ENCODE measurements at places on chromosomes 7 and 10.

DNA sequence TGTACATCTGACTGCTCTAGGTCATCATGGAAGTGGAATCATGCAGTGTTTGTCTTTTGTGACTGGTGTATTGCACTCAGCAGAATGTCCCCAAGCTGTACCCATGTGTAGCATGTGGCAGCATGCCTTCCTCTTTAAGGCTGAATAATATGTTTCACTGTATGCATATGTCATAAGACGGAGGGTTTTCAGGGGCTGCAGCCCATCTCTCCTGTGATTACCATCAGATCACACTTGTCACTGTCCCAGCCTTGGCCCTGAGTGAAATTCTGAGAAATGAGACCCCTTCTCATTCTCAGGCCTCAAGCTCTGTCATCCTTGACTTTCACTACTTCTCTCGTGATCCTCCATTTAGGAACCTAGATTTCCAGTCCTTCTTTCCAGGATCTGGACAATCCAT lies 50.0 kb downstream of the CPXM2 start:
- DNase-seq: no peak

DNA sequence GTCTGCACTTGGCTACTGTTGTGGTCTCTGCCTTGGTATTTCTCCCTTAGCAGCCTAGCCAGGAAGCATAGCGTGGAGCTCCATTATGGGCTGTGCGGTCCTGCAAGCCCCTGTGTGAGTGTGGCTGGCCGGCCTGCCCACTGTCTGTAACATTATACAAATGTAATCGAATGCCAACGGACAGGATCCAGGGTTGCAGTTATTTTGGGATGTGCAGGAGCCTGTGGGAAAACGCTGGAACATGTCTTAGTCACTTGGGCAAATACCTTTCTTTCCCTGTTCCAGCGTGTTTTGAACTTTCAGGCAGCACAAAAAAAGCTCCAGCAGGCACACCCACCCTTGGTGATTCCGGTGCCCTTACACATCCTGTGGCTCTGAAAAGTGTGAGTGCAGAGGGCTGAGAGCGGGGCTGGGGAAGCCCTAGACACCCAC lies 29.5 kb downstream of the BAG3 start:
- DNase-seq: no peak

- DNase-seq: no peak
Observed at GRCh38 chr7:108322925-108323832, 133.1 kb downstream of the NRCAM start.

GRCh38 chr10:24513155-24513554 lies 210.5 kb downstream of the ARHGAP21 start:
- no peak for DNase-seq

DNA sequence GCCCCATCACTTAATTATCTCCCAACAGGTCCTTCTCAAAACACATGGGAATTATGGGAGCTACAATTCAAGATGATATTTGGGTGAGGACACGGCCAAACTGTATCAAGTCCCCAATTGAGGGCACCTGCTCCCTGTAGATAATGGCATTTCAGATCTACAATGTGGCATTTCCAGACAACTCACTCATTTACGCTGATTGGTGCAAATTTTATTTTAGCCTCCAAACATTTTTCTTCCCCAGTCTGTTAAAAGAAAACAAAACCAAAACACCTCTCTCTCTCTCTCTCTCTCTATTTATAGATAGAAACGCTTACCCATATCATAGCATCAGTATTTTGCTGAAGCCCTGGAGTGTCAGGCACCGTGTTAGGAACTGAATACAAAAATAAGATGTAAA lies 148.7 kb upstream of the KLF6 start:
- no peak for DNase-seq

DNA sequence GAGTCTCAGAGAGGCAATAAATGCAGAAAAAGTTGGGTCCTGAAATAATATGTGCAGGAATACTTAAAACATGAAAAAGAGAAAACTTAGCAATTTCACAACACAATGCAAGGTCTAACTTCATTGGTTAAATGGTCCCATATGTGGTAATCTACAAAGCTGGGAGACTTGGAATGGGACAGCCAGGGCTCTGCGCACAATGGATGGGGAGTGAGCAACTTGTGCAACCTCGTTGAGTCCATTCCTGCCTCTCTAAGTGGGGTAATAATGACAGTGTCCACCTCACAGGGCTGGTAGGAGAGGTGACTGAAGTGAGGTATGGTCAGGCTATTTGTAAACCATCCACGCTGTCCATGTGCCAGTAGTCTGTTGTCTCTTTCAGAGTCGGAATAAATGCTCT lies 11.8 kb upstream of the EMX2 start:
- DNase-seq: no peak

- no peak for DNase-seq
Observed at GRCh38 chr10:12661671-12662070, 312.3 kb downstream of the CAMK1D start.

DNA sequence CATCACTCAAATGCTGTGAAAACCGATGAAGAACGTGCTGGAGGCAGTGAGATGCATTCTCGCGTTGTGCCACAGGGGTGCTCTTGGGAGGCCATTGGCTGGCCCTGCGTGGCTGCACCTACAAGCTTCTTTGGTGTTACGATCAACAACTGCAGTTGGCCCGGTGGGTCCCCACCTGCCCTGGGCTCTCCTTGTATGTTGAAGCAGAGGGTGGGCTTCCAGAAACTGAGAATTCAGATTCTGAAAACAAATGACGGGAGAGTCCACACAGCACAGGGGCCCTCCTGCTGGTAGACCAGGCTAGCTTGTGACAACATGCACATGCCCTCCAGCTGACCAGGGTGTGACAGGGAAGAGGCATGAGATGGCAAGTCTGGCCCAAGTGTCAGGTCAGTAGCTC lies 23.7 kb upstream of the DDC start:
- DNase-seq: no peak

DNA sequence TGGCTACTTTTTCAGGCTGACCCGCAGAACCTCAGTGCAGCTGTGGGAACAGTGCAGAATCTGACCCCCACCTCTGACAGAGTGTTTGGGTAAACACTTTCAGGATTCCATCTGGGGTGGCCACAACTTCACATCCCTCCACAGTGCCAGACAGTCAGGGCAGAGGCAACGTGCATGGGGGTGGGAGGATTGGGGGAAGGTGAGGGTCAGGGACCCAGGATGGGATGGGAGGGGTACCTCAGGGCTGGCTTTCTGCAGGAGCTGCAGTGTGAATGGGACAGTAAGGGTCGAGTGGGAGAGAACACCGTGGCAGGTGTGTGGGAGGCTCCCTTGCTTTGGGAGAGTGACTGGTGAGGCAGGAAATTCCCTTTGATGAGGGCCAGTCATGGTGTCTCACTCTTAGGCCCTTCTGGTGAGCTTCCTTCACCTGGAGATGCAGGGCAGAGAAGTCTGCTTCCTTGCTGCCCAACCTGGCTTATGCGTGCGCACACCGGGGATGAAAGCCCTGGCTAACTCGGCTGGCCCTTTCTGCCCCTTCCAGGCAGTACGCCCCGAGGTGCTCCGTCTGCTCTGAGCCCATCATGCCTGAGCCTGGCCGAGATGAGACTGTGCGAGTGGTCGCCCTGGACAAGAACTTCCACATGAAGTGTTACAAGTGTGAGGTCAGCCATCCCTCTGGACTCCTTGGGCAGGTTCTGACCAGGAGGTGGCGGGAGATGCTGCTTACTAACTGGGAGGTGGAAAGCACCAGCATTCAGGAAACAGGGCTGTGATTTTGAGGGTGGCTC lies 8.4 kb downstream of the ZYX start:
- no peak for DNase-seq

DNA sequence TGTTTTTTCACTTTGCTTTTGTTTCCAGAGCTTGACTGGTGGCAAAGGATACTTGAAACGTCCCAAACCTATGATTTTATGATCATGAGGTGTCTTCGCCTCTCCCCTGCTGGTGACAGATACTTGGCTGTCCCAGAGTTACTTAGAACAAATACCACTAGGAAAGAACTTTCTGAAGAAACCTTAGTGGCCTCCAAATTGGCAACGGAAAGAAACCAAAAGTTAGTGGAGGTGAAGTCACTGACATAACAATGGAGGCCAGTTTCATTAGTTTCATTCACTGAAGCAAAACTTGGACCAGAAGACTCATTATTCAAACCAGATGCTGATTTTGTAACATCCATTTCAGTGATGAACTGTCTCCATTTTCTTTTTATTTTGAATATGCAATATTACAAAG lies 68.6 kb downstream of the JAZF1 start:
- no peak for DNase-seq

DNA sequence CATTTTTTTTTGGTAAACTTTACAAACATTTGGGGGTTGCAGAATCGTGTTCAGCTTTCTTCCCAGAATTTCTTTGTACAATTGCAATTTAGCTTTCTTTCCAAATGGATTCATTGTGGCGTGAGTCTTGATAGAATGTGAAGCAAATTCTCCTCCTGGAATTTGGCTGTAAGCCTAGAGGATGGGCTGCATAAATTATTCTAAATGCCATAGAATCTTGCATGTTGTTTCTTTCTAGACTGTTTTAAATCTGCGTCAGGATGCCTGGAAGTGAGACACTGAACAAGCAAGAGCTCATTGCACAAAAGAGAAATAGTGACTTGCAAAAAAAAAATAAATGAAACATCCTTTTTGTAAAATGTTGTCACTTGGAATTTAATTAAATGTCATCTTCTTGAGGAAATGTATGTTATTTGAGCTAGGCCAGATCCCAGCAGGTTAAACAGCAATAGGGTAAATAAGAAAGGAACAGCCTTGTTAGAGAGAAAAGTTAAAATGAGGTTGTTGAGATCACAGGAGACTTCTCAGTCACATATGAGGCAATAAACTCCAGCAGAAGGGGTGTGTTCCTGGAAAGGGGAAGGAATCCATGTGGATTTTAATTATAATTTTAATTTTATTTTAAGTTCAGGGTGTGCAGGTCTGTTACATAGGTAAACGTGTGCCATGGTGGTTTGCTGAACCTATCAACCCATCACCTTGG lies 483.0 kb downstream of the PLXDC2 start:
- no peak for DNase-seq

DNA sequence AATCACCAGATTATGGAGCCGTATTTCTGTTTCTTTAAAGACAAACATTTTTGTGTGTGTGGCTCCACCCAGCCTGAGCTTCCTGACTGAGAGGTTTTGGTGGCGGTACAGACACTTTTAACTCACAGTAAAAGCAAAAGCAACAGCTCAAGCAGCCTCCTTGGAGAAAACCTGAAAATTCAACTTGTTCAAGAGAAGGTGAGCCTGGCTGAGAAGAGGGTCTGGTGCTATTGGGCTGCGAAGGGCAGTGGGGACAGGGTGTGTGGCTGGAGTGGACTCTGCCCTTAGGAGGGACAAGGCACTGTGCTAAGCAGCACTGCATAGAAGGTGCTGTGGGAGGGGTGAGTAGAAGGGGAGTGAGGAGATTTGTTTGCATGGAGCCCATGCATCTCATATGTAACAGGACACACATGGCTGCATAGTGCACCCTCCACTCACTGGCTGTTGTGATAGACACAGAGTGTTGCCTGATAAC lies at the start of gene GIMAP7:
Gene GIMAP7 (plus strand): TSS at position 125 of the 475 bp plus-strand sequence. CDS start 5,103 bp downstream, outside the sequence.
- peak; percentile 30 for DNase-seq

- no peak for DNase-seq
Observed at GRCh38 chr7:137772748-137773147, 74.0 kb downstream of the DGKI start.

GRCh38 chr7:129143724-129144094 lies 798 bp upstream of the TSPAN33 start:
- DNase-seq: no peak

- no peak for DNase-seq
Observed at GRCh38 chr10:88343761-88344484, 239.2 kb downstream of the RNLS start.

DNA sequence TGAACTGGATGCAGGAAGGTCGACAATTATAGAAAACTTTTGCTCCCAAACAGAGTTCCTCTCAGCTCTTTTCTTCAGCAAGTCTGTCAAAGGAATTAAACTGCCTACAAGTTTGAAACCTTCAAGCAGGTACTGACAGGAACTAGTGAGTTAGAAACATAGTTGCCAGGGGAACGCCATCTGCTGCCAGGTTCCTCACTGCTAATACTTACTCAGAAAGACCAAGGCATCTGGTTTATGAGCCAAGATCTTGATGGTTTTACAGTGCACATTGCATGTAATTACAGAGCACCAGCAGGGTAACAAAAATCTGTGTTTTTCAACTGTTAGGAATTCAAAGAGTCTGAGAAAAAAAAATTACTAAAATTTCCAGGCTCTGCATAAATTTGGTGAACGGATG lies 300.0 kb upstream of the NRG3 start:
- DNase-seq: no peak

GRCh38 chr7:112997831-112998230 lies 88.8 kb downstream of the GPR85 start:
- no peak for DNase-seq

DNA sequence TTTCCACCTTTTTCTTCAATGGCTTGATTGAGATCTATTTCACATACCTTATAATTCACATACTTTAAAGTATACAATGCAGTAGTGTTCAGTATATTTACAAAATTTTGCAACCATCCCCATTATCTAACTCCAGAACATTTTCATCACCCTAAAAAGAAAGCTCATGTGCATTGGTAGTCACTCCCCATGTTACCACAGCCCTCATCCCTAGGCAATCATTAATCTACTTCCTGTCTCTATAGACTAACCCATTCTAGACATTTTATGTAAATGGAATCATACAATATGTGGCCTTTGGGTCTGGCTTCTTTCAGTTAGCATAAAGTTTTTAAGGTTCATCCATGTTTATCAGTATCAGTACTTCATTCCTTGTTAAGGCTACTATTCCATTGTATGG lies 214.2 kb downstream of the WDR11 start:
- no peak for DNase-seq

Data from stimulated activated CD8-positive, alpha-beta memory T cell treated with anti-CD3 and anti-CD28 coated beads, Interleukin-4, amount 100 ng/mL, for 1 hour (primary cell).